ENCODE measurements at places on chromosomes 13 and 19. TPM values are rescaled to one million over a fixed set of nuclear protein-coding genes. Genes with fewer than 3 reads are reported as not detected.

ETV2 gene
- 0.68 TPM for total RNA-seq

CD209 gene
- 15.6 TPM for total RNA-seq

TBC1D17 gene
- total RNA-seq = 44.9 TPM

C19orf53 gene
- 89.9 TPM for total RNA-seq

CYSLTR2 gene
- total RNA-seq = 9.8 TPM

ZNF541 gene
- 1.2 TPM for total RNA-seq

SPRY2 gene
- 40.0 TPM for total RNA-seq

PRTN3 gene
- total RNA-seq = not detected

CFD gene
- total RNA-seq = 655 TPM

ZNF491 gene
- 2.8 TPM for total RNA-seq

PTH2 gene
- not detected for total RNA-seq
